Omental fat pad (tissue), 4 donors: ENCODE measurements at places on chromosomes 2 and 18.

DNA sequence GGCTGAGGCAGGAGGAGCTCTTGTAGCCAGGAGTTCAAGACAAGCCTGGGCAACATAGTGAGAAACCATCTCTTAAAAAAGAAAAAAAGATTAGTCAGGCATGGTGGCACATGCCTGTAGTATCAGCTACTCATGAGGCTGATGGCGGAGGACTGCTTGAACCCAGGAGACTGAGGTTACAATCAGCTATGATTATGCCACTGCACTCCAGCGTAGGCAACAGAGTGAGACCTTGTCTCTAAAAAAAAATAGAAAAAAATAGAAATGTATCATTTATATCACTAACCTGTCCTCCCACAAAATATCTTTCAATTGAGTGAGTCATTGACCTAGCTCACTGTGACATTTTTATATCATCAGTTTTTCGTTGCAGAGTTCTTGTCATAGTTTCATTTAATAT is 152.5 kb downstream of the DTNA start:
- no peak for DNase-seq

DNA sequence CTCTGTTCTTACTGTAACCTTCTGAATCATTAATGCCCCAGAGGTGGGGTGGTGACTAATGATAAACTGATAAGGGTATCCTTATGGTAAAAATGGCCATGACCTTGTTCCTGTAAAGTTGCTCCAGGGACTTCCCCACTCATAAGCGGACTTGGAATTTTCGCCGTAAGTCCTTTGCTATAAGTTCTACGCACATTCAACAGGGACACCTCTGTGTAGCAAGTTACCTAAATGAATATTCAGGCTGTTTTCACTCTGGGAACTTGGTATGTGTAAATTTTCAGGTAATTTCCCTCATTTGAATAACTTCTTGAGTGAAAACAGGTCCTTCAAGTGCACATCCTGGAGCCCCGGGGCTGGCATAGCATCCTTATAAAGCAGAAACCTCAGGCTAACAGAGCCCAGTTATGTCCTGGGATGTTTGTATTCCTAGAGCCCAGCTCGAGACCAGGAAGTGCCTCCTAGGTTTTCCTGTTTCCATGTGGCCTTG is 9.4 kb upstream of the AGFG1 start:
- no peak for DNase-seq

GRCh38 chr18:59265246-59265973 is 7.8 kb downstream of the RAX start:
- no peak for DNase-seq

DNA sequence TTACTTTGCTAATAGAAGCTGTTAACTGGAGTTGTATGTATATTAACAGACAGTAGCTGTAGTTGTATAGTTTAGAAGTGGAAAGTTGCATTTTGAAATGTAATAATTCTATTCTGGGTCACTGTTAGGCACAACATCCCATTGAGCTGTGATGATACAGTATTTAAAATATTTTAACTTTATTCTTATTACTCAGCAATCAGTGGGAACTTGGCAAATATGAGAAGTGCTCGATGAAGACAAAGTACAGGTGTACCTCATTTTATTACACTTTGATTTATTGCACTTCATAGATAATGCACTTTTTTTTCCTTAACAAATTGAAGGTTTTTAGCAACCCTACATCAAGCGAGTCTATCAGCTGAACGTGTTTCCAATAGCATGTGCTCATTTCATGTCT is 8.6 kb downstream of the DNAJC10 start:
- DNase-seq, result no peak

DNA sequence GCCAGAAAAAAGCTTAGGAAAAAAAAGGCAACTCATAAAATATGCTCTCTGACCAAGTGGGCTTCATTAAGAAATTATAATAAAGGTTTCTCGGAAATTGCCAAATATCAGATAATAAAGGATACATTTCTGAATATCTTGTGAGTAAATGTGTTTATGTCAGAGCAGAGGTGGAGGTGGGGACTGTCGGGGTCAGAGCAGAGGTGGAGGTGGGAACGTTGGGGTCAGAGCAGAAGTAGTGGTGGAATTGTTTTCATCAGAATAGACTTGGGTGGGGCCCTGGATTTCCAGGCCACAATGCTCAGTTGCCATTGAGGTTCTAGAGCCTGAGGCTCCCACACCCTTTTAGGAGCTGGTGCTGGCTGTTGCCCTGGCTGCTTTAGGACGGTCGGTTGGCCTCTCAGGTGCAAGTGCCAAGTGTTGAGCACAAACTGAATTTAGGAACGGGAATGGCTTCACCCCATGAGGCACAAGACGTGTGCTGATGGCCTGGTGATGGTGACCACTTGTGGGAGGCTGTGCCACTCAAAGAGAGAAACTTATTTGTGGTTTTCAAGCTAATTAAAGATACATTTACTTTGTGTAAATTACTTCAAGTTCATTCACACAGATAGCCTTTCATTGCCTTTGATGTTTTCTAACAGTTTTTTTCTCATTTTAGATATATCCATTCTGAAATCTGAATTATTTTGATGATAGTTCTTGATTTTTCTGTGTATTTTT is 131.5 kb downstream of the ATP9B start:
- DNase-seq, result no peak

GRCh38 chr2:5473635-5474034 is 218.5 kb upstream of the SOX11 start:
- no peak for DNase-seq

DNA sequence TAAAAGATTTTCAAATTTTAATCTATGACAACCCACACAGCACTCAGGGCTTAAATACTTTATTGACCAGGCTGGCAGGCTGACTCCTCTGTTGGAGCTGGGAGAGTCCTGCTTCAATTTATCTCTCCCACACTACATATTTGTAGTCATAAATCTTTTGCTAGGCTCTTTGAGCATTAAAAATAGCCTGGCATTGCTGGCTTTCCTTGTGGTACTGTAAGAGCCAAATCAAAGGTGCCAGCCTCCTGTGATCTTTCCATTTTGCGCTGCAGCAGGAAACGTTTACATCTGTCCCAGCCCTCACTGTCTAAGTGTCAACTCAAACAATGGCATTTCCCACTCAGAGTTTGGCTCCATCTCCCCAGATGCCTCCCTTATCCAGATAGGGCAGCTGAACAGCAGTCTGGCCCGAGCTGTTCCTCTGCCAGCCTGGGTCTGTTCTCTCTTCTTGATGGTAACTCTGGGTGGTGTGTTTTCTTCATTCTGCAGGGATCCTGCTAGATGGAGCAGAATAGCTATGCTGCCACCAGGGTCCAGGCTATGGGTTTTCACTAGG is 62.1 kb downstream of the LRRTM1 start:
- DNase-seq, result no peak

GRCh38 chr2:144146876-144147275 is 373.0 kb downstream of the ZEB2 start:
- DNase-seq, result no peak

DNA sequence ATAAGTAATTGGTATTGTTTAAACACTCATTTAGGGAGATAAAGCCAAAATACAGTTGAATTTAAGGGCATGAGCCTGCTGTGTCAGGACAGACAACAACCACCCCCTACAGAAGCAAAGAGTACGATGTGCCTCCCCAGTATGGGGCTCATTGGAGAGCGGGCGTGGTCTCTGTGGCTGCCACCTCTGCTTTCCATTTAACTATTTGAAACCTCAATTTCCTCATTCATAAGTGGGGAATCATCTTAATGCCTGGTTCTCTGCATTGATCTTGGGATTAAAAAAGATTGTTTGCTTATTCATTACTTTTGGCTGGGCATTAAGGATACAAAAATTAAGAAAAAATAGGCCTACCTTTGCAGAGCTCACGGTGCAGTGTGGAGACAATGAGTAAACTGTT is 21.4 kb downstream of the KCNS3 start:
- DNase-seq, result no peak

GRCh38 chr2:190979906-190980629 is 33.9 kb downstream of the STAT1 start:
- DNase-seq, result no peak

- DNase-seq, result no peak
These were observed 33.2 kb downstream of the SLC38A11 start for GRCh38 chr2:164922134-164922533.

GRCh38 chr18:25495606-25496005 is 143.6 kb upstream of the ZNF521 start:
- no peak for DNase-seq

GRCh38 chr18:24552218-24552617 is 91.8 kb downstream of the HRH4 start:
- no peak for DNase-seq

DNA sequence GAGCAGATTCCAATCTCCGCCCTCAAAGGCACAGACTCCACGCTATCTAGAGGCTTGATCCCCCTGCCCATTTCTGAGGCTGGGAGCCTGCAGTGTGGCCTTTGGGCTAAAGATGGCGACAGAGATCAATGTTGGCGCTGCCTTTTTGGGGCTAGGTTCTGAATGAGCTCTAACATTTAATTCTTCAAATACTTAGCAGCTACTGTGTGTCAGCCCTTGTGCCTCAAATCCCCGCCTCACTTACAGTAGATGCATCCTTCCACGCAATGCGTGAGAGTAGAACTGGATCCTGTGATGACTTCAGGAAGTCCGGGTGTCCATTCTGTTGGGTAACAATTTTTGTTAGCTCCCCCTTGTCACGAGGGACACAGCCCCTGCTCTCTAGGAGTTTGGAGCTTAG is 12.4 kb downstream of the IL1F10 start:
- no peak for DNase-seq

DNA sequence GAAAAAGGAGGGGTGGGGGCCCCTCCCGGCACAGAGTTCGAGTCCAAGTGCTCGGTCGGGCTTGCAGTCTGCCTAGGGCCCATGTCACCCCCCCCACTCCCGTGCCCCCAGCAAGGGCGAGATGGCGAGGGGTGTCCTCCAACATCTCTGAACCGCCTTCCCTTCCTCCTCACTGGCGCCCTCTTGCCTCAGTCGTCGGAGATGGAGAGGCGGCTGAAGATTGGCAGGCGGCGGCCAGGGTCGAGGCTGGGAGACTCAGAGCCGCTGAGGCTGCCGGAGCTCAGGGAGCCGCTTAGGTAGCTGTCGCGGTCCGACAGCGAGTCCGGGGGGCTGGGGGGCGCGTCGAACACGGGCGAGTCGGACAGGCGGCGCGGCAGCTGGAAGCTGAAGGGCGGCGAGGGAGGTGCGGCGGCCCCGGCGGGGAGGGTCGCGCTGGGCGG is 2.3 kb downstream of the ZFP36L2 start:
- no peak for DNase-seq

GRCh38 chr2:82109418-82109817 is 1804.9 kb upstream of the LRRTM1 start:
- no peak for DNase-seq

- no peak for DNase-seq
These were observed 5.4 kb downstream of the CHMP3 start for GRCh38 chr2:86557836-86558235.

GRCh38 chr2:96522304-96523203 is 14.0 kb upstream of the ARID5A start:
- DNase-seq, result no peak

- DNase-seq, result no peak
These were observed 259.7 kb downstream of the LPIN1 start for GRCh38 chr2:12005886-12006681.

DNA sequence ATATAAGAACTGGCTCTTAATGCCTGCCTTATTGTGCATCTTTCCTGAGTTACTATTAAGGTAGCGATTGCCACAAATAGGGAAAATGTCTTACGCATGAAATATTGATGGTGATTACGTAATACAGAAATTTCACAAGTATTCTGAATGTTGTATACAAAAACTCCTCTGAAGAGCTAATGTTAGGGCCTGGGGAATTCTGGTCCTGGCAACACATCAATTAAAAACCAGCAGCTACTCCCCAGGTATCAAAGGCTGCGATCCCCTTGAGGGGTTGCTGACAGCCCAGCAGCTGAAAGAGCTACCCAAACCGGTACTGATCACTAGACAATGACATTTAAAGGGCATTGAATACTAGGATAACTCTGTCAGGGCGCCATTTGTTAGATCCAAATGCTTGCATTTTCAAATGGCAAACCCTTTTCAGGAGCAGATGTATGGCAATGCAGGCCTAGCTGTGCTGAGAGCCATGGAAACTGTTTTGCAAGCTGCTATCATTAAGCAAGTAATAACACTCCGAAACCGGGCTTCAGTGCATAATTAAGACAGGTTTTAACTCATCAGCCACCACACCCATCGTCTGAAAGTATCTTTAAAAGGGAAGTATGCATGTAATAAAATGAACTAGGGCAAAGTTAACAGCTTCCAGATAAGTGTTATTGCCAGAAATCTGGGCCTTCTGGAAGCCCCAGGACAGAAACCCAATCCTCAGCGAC is 78.4 kb downstream of the CLHC1 start:
- no peak for DNase-seq
